Fibroblast of mammary gland (primary cell): ENCODE measurements at places on chromosomes 11 and 22.

- peak; percentile 86 for DNase-seq
These were observed 18.8 kb upstream of the INCENP start for GRCh38 chr11:62104816-62105653.

- DNase-seq: no peak
These were observed 3.3 kb downstream of the NADSYN1 start for GRCh38 chr11:71456294-71456693.

DNA sequence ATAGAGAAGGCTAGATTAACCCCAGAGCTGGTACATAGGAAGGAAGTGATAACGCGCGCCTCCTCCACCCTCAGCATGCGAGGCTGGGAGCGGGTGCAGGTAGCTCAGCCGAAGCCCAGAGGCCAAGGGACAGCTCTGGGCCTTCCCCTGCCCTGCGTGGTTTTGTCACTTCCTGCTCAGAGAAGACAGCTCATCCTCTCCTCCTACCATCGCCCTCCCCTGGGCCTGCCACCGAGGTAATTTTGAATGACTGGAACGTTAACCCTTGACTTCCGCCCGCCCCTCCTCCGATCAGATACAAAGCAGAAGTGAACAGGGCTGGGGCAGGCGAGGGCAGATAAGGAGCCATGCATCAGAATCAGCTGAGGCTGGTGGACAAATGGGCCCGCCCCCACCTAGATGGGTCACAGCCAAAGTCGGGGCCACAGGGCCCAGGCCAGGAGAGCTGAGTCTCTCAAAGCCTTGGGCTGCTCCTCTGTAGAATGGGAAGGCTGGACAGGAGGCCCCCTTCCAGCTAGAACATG is 1.6 kb downstream of the RAC2 start:
- DNase-seq: no peak

- DNase-seq: no peak
These were observed 43.2 kb downstream of the SLCO2B1 start for GRCh38 chr11:75194147-75194546.

DNA sequence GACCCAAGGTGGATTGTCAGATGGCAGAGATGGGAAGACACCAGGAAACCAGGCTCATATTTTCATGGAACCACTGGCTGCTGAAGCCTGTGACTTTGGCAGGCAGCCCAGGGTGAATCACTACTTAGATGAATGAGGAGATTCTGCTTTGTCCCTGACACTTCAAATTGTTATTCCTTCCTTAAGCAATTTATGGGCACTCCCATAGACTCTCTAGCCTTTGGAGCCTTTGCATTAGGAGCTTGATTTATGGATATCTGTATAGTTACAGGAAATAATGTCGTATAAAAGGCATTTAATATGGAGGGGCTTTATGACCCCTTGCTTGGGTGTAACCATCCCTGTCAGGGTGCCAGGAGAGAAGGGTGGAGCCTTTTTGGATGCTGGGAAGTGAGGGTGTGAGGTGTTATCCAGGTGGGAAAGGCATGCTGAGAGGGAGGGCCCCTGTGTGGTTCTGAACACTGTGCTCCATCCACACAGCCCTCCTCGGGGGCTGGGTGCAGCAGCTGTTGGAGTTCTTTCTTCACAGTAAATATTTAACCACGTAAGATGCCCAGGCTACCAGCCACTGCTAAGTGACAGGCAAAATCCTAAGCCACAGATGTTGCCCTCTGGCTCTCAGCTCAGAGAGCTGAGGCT is 35.3 kb downstream of the IL18 start:
- peak; percentile 86 for DNase-seq
